Breast epithelium (tissue), 4 donors: ENCODE measurements at places on chromosomes 4 and X.

DNA sequence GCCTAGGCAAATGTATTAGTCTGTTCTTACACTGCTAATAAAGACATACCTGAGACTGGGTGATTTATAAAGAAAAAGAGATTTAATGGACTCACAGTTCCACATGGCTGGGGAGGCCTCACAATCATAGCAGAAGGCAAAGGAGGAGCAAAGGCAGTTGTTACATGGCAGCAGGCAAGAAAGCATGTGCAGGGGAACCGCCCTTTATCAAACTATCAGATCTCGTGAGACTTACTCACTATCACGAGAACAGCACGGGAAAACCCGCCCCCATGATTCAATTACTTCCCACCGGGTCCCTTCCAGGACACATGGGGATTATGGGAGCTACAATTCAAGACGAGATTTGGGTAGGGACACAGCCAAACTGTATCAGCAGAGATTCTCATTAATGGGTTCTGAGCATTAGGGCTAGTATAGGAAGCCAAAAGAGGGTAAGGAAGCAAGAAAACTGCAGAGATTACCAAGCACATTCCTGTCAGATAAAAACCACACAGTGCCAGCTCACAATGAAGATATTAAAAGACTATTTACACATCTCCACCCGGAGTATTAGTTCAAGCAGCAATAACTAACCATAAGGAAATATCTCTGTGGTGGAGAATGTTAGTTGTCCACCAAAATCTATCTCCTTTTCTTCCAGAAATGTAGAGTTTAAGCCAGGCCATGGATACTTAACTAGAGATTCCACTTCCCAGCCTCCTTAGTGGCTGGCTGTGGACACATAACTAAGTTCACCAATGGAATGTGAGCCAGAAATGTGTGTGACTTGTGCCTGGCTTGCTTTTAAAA lies 61.2 kb upstream of the HOPX start:
- no peak for DNase-seq

- DNase-seq: no peak
These were observed 106.6 kb downstream of the NSUN7 start for GRCh38 chr4:40856277-40856839.

GRCh38 chr4:182250446-182250845 lies 7.2 kb downstream of the TENM3 start:
- DNase-seq: no peak

DNA sequence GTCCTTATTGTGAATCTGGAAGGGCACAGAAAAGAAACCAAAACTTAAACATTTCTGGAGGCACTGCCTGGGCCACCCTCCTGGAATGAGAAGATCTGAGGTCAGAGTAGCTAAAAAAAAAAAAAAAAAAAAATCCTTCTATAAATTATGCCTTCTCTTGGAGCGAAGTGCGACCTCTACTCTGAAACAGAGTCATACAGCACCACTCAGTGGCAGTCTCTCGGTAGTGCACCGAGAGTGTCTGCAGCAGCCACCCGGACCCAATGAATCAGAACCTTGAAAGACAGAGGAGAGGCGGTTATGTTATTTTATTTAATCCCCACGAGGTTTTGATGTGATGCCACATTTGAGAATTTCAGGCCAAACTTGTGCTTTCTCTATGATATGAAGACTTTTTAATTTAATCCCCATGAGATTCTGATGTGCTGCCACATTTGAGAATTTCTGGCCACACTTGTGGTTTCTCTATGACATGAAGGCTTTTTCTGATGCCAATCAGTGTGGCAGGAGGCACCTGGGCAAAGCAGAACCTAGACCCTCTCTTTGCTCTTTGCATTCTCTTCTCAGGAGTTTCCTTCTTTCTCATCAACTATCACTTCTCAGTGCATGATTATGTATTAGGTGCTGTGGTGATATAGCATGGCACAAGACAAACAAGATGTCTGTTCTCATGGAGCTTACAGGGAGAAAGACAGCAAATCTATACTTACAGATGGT lies 5.6 kb upstream of the CT47C1 start:
- DNase-seq: peak; percentile 26

DNA sequence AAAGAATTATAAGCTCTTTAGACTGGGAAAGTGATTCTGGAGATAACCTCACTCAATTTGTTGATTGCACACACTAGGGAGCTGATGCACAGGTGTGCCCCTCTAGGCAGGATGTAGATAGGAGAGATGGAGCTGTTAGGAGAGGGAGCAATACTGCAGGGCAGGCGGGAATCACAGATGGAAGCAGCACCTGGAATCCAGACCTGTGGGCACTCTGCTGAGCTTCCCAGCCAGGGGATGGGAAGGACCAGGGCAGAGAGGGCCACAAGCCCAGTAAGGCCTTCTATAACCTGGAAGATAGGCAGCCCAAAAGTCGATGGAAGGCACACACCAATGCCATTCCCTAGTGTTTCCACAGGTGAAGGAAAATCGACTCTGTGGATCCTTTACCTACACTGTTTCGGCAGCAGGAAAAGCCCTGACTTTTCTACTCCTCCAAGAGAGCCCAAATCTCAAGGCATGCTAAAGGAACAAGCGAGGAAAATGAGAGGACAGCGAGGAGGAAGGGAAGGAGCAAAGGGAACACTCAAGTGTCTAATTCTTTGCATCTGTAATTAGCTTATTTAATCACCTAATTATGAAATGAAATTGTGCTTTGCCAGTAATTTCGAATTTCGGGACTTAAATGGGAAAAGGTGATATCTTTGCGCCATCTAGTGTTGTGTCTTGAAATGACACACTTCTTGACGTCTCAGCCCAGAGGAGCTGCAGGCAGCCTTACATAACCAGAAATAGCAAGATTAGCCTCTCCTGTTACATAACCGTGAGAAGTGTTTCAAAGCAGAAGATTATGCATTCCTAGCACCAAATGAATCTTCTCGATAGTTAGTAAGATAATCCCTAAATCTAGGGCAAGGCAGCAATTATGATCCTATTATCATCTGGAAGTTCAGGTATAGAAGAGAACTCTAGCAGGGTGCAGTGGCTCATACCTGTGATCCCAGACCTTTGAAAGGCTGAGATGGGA lies 31.0 kb upstream of the TLR3 start:
- DNase-seq: no peak

DNA sequence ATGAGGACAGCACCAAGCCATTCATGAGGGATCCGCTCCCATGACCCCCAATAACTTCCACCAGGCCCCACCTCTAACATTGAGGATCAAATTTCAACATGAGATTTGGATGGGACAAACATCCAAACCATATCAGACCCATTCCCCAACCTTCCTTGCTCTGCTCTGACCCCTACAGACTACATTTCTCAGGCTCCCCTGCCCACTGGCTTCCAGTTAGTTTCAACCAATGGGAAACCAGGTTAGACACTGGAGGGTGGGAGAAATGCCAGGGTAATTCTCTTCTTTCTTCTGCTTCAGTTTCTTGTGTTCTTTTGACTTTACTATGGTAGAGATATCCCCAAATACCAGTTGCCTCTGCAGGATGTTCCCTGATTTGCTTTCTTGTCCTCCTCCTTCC lies 125.7 kb downstream of the CLCN4 start:
- DNase-seq: no peak

- DNase-seq: no peak
These were observed at the start of gene LDB2 for GRCh38 chr4:16897991-16898827. Gene LDB2 (minus strand): TSS chr4:16898645.
